ENCODE measurements at places on chromosomes 1 and 21.

DNA sequence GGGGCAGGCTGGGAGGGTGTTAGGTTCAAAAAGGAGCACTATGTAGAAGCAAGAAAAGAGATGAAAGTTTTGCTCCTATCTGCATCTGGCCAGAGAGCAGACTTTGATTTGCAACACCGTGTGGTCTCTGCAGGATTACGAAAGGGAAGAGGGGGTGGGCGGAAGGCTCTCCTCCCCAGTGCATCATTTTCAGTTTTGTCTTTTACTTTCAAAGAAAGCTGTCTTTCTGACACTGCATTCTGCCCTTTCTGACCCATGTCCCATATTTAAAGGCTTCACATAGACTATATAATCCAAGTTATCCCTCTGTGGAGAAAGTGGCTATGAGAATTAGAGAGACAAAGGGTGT, 126.5 kb downstream of the RHOU start:
- DNase-seq = no peak

- no peak for DNase-seq
Measured at GRCh38 chr1:36307601-36308330, 1.6 kb downstream of the SH3D21 start.

GRCh38 chr1:159923203-159924024, 1.9 kb downstream of the TAGLN2 start:
- DNase-seq = peak; percentile 93

GRCh38 chr1:178388418-178389145, 108.2 kb downstream of the CLEC20A start:
- no peak for DNase-seq

GRCh38 chr1:244862354-244862698, 2.0 kb downstream of the HNRNPU start:
- DNase-seq = no peak

DNA sequence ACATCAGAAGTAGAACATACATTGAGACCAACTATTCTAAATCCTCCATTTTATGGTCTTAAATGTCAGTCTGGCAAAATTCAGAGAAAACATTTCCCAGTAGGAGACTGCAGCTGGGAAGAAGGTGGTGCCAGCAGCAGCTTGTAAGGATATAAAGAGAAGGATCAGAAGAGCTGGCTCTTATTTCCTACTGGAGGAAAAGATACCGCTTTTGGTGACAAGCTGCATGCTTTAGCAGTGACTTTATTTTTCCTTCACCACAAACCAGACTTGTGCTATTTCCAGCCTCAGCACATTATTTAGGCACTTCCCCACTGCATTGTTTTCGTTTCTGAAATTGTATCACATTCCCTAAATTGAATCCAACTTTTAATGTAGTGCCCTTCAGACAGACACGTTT, 28.4 kb downstream of the RNF11 start:
- no peak for DNase-seq

- DNase-seq = no peak
Measured at GRCh38 chr21:38758501-38759214, 47.1 kb upstream of the ETS2 start.

DNA sequence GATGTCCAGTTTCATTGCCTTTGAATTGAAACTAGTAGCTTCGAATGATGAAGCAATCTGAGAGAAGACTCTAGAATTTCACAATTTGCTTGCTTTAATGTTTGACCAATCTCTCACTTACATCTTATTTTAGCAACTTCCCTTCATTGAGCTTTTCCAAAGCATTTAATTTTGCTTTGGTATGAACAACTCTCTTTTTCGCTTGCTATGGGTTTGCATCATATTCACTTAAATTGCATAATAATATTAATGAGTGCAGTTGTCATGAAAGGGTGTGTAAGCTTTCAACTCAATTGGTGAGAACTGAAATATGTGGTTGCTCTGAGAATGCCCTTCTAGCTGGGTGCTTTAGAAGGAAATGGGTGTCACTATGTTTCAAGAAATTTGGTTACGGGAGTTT, 309.2 kb downstream of the HLX start:
- DNase-seq = no peak

- DNase-seq = no peak
Measured at GRCh38 chr21:43341378-43342161, 85.4 kb downstream of the SIK1 start.

DNA sequence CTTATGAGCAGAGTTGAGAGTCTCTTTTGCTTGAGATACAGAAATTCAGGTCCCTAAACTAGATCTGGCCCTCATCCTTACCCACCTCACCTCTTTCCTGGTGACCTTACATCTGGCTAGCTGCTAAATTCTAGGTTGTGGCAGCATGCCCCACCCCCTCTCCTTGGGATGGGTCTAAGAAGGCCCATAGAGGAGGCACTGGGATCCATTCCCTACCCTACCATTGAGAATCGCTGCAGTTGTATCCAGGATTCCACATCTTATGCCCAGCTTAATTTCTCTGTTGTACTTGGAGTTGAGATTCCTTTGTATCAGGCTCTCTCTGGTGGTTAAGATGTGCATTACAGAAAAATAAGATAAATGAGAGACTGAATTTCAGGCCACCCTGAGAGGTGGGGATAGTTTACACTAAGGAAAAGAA, 9.5 kb upstream of the TMEM39B start:
- DNase-seq = no peak

- no peak for DNase-seq
Measured at GRCh38 chr1:24292103-24292502, 27.1 kb upstream of the GRHL3 start.

- DNase-seq = no peak
Measured at GRCh38 chr1:5296557-5297179, 642.3 kb downstream of the AJAP1 start.

DNA sequence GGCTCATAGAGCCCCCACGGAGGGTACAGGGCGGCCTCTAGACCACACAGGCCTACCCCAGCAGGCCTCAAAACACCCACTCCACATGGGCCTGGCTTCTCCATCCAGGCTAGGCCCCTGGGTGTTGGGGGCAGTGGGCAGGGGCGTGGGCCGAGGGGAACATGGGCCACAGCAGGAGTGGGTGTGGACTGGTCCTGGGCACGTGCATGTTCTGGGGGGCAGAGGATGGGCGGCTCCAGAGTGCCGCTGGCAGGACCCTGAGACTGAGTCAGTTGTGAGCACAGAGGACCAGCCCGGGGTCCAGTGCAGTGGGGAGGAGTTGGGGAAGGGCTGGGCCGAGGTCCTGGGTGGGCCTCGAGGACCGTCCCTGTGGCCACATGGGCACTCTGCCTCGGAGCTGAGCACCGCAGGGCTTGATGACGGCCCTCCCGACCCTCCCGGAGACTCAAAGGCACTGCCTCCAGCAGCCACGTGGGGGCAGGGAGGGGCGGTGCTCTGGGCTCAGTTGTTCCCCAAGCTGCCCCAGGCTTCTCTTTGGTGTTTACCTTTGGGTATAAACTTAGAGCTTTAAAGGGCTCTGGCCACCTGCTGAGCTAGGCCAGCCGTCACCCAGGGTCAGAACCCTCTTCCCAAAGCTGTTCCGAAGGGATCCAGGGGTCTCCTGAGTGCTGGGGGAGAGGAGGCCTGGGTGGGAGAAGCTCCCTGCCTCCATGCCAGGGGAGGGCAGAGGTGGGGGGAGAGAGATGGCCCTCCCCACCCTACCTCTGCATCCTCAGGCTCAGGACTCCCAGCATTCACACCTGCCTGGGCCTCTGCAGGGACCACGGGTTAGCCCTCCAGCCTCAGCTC, 79.9 kb downstream of the MORN1 start:
- DNase-seq = peak; percentile 50

DNA sequence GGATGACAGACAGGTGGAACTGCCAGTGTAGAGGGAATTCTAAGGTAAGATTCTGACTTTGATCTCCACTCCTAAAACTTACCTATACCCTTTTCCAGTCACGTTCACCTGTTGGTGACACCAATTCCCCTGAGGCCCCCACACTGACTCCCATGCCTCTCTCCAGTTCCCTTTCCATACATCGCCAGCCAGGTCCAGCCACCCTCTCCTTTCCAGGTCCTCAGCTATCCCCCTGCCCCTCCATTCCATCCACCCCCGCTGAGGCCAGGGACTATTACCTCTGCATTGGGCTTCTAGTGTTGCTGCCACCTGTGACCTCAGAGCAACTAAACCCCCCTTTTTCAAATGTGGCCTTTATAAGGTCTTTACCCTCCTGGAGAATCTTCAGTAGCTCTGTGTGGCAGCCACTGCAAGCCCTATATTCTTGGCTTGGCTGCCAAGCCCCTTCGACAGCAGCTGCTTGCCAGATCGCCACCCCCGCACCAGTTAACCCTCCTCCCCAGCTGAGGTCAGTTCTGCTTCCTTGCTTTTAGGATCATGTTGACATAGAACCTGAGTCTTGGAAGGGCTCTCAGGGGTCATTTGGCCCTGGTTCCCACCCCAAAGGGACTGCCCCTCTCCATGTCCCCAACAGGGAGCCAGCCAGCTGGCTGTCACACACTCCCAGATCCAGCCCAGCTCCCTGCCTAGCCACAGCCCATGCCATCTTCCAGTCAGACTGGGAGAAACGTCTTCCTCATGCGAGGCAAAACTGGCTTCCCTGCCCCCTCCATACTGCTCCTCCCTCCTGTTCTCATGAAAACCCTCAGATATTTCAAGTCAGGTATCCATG, 14.7 kb downstream of the CSF1 start:
- no peak for DNase-seq

- DNase-seq = no peak
Measured at GRCh38 chr1:173024543-173024942, 26.2 kb downstream of the TNFSF18 start.

DNA sequence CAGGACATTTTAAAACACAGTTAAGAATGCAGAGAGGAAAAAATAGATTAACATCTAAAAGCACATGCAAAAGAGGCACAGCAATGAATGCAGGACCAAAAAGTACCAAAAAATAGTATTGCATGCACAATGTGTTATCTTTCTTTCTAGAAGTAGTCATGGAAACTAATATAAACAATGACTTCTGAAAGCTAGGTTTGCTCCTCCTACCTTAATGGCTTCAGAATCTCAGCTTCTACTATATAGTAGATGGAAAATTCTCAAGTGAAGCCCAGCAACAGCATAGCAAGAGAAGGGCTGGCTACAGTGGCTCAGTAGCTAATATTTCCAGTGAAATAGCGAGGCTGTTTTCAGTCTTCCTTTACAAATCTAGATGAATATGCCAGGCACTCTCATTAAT, 125.1 kb downstream of the CRB1 start:
- DNase-seq = no peak

GRCh38 chr1:219151467-219151866, 22.2 kb upstream of the LYPLAL1 start:
- no peak for DNase-seq

DNA sequence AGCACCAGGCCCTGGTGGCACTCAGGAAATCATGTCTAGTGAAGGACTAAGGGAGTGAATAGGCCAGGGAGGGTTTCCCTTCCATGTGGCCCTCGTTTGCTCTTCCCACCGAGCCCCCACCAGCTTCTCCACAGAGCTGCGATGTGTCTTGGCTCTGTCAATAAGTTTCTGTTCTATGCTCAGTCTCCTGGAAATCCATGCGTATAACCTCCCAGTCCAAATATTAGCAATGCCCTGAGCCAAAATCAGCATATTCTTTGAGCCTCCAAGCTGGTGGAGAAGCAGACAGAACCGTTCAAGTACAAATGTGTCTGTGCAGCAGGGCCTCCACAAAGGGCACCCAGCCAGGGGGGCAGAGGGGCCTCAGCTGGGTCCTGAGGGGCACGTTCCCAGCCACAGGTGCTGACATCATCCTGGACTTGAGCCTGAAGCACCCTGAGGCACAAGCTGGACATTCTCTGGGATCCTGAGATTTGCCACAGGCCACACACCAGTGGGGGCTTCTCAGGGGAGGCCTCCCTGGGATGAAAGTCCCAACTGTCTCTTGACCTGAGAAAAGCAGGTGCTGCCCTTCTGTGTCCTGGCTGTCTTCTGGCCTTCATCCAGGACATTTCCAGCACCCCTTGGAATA, 350.5 kb upstream of the VAMP3 start:
- DNase-seq = no peak

DNA sequence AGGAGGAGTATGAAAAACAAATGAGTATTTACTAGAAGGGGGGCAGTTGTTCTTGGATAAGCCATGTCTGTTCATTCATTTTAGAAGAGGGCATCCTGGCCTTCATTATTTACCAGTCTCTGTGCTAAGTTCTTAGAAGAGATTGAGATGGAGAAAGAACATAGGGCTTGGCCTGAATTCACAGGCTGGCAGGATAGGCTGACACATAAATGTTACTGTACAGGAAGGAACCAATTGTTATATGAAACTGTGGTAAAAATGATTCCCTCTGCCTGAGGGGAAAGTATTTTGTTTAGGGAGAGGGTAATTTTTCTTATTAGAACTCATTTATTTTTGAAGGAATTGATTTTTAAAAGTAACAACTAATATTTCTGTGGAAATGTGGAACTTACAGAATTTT, 99.5 kb downstream of the MAN1A2 start:
- no peak for DNase-seq

DNA sequence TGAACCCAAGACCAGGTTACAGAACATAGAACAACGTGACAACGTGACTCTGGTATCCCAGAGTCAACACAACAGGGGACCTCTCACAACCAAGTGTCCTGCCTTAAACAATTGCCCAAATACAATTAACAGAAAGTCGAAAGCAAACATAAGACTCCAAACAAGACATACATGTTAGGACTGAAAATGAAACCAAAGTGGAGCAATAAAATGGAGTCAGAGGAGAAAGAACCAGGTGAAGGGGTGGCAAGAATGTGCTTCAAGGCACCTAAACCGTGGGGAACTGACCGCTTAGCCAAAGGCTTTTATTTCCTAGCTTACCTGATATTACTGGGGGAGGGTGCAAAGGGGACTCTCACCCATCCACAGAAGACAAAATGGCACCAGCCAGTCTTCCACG, 17.8 kb downstream of the BACE2 start:
- no peak for DNase-seq

DNA sequence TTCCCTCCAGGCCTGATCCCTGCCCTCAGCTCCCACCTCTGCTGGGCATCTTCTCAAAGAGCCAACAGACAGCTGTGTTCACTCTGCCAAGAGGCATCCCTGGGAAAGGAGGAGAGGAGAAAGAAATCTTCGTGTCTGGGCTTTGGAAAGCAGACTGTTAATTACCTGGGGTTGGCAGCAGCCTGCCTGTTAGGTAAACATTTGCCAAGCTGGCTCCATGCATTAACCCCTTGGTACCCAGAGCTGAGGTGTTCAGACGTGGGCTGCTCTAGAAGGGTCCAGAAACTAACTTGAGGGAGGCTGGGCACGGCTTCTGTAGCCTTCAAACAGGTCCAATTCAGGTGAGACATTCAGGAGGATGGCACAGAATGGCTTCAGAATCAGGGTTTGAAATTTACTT, 8.7 kb upstream of the EXTL1 start:
- DNase-seq = no peak

GRCh38 chr1:8510041-8510823, 192.3 kb downstream of the SLC45A1 start:
- peak; percentile 26 for DNase-seq

GRCh38 chr1:223177681-223178080, 34.6 kb upstream of the TLR5 start:
- DNase-seq = no peak

- DNase-seq = no peak
Measured at GRCh38 chr21:38474124-38474523, 24.2 kb downstream of the ERG start.
